ENCODE measurements at places on chromosomes 13 and 19.

DNA sequence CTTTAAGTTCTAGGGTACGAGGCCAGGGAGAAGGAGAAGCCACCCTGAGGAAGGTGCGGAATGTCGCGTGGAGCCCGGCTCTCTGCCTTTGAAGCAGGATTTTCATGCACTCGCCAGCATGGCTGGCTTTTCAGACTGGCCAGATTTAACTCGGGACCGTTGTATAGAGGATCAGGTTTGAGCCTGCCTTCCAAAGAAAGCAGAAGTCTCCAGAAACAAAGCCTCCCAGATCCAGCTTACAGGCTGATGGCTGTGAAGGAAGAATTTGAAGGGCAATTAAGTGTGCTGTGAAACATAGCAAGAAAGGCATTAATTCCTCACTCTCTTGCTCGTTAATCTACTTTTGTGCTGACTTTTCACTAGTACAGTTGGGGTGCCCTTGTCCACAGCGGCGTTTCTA, 140.2 kb downstream of the SOX1 start:
- DNase-seq = no peak

DNA sequence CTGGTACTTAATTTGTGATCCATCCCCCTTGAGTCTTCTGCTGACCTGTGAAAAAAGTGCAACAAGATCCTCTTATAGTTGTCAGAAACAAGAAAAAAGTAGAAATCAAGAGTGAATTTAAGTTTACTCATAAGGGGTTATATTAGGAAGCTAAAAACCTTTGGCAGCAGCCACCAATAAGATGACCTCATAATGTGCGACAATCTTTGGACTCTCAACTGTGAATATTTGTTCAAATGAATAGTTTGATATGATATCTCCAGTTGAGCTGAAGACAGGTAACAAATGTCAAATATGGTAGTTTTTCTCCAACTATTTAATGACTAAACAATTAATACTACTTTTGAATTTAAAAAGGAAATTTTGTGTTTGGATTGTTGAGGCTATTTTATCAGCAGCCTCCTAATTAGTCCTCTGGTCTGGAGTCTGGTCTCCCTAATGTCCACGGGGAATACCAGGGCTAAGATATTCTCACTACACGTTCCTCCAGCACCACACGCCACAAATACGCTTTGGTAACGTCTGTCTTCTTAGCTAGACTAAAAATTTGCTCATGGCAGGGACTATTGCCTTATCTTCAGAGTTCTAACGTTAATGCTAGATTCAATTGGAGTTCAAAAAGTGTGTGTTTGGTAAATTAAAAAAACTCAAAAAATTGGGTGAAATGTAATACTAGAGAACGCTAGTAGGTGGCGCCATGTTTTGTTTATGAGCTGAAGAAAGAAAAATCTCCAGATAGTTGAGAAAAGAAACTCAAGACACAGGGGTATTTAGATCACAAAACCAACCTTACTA, 51.0 kb upstream of the PDX1 start:
- DNase-seq = no peak

DNA sequence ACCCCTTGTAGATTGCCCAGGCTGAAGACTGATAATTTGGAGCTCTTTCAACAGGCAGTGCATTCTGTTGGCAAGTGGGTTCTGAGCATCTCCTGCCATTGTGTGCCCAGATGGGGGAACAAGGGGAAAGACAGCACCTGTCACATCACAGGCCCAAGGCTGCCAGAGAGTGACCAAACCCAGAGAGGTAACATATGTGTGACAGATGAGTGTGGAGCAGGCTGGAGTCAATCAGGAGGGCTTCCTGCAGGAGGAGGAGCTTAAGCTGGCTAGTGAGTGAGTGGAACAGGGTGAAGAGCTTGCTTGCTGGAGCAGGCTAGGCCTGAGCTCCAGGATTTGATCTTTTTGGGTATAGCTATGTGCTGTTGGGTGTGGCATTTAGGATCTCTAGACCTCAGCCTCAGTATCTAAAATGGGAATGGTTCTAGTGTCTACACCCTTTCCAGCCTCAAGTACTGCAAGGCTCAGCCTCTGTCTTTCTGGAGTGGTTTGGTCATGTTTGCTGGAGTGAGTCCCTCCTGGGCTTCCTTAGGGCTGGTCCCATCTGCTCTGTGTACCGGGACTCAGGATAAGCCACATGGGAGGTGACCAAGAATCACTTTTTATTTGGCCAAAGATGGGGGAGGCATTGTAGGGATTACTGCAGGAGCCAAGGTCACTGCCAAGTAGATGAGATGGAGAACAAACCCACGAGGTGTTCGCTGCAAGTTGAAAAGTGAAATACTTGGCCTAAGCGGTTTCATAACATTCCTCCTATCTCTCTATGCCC, 152.4 kb upstream of the TSHZ3 start:
- no peak for DNase-seq

GRCh38 chr19:45645631-45646344, 6.6 kb upstream of the EML2 start:
- peak; percentile 90 for DNase-seq

DNA sequence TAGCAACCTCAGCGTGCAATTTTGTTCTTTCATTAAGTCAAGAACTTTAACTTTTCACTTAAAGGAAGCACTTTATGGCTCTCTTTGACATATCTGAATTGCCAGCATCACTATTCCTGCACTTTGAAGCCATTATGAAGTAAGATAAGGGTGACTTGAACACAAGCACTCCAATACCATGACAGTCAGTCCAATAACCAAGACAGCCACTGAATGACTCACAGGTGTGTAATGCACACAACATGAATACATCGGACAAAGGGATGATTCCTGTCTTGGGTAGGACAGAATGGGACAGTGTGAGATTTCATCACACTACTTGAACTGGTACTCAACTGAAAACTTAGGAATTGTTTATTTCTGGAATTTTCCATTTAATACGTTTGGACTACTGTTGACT, 233.7 kb upstream of the IPO5 start:
- DNase-seq = no peak

DNA sequence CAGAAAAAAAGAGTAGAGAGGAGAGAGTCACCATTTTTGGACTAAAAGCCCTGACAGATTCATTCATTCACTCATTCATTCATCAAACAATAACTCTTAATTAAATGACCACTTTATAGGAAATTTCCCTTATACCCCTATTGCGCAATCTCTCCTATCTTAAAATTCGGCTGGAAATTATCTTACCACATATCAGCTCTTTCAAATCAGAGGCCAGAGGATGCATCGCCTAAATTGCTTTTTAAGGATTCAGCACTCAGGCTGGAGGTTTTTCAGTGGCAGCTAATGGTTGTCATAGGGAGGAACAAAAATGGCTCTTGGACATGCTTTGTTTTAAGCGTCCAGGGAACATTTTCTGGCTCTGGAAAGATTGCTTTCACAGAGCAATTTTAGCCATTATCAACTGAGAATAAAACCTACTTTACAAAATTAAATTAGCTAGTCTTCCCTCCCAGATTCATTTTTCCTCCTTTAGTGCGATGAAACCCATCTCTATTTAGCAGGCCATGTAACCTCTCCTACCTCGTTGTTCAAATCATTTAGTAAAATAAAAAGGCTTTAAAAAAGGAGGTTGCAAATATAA, 115.2 kb downstream of the OLFM4 start:
- DNase-seq = no peak

- DNase-seq = no peak
Observed at GRCh38 chr13:59424661-59425060, 739.1 kb downstream of the DIAPH3 start.

GRCh38 chr13:67318398-67318797, 88.3 kb upstream of the PCDH9 start:
- DNase-seq = no peak
